ENCODE measurements at places on chromosomes 3 and 15.

GRCh38 chr3:127044996-127045395 is 62.1 kb downstream of the PLXNA1 start:
- DNase-seq = no peak

GRCh38 chr3:176971613-176972174 is 225.6 kb downstream of the TBL1XR1 start:
- no peak for DNase-seq

- DNase-seq = no peak
These were observed 796.8 kb downstream of the AGBL1 start for GRCh38 chr15:86876387-86876944.

- no peak for DNase-seq
These were observed 1.6 kb upstream of the ACTC1 start for GRCh38 chr15:34796847-34797435.

DNA sequence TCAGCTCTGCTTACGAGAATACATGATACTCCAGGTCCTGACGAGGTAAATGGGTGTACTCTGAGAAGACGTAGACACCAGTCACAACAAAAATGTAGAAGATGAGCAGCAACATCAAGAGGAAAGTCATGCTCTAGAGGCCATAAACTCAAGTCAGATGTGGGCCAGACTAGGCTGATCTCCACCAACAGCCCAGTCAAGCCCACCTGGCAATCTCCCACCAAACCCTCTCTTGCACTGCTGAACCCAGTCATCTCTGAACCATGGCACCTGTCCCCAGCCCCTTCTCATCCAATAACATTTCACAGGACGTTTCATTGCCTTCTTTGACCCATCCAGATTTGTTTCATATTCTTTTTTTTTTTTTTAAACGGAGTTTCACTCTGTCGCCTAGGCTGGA is 10.8 kb upstream of the PDIA3 start:
- DNase-seq = no peak

DNA sequence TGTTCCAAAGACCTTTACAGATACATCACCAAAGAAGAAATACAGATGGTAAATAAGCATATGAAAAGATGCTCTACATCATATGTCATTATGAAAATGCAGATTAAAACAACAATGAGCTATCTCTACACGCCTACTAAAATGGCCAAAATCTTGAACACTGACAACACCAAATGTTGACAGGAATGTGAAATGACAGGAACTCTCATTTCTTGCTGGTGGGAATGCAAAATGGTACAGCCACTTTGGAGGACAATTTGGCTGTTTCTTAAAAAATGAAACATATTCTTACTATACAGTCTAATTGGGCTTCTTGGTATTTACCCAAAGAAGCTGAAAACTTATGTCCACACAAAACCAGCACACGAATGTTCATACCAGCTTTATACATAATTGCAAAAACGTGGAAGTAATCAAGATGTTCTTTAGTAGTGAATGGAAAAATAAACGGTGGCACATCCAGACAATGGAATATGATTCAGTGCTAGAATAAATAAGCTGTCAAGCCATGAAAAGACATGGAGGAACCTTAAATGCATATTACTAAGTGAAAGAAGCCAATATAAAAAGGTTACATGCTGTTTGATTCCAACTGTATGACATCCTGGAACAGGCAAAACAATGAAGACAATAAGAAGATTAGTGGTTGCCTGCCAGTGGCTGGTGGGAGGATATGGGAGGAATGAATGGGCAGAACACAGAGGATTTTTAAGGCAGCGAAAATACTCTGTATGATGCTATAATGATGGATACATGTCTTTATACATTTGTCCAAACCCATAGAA is 81.3 kb upstream of the NEDD4 start:
- no peak for DNase-seq

DNA sequence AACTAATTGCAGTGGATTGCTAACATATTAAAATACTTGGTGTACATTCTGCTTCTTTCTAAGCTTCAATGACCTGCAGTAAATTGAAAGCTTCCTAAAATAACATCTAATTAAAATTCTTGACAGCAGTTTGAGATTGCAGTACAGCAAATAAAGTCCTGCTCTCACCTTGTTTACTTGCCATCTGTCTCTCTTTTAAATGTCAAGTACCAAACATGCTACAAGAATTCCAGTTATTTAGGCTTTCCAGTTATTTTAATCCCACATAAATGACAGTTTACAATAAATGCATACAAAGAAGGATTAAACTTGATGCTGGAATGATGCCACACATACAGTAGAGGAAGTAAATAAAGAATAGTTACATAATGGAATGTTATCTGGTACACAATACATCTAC is 33.2 kb downstream of the CBLB start:
- no peak for DNase-seq

Measured in GM12891 (cell line).